ENCODE measurements at places on chromosomes 3 and 15.

GRCh38 chr3:135261916-135262315, 466.9 kb downstream of the EPHB1 start:
- DNase-seq = no peak

GRCh38 chr15:90210593-90210992, 9.5 kb downstream of the SEMA4B start:
- no peak for DNase-seq

DNA sequence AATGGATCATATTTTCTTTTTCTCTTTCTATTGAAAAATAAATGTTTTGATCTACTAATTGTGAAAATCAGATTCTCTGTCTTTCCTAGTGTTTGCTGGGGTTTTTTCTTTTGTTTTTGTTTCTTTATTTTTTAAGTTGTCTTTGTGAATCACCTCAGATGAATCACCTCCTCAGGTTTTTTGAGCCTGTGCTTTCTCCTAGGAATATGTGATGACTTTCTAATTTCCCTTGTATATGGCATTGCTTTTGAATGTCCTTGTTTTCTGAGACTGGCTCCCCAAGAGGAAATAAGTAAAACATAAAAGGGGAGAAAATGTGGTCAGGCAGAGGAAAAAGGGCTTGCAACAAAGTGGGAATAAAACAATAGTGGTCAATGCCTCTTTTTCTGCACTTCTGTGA, 750.0 kb downstream of the ZPLD1 start:
- DNase-seq = no peak

GRCh38 chr3:168476360-168476980, 380.7 kb upstream of the GOLIM4 start:
- DNase-seq = no peak

DNA sequence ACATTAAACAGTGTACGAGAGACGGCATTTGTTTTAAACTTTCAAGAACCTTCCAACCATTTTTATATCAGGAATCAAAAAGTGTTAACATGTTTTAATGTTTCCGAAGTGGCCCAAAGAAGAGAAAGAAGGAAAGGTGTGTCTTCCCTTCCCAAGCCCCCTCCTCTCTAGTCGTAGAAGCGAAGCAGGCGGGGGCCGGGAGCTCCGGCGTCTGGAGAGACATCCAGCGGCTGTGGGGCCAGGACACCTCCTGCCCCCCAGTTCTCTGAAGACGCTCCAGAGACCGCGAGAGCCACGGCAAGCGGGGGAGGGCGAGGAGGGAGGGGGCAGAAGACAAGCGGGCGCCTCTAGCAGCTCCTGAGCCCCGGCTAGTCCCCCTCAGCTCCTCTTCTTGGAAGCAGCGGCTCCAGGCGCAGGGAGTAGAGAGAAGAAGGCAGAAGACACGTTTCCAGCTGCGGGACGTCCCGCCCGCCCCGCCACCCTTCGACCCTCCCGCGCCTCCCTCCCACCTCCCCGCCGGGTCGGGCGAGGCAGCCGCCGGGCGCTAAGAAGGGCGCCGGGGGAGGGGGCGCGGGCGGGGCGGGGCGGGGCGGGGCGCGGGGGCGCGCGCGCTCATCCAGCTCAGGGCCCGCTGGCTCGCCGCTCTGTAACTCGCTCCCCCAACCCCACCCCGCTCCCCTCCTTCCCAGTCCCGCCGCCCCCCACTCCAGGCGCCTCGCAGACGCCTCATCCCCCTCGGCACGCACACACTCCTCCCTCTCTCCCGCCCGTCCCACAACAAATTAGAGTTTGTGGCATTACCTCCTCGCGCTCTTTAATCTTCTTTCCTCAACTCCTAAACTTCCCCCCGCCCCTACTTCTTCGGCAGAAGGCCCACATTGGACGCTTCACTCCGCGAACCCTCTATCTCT, at the start of gene ZBTB20:
TSS of gene ZBTB20 (minus strand) at position 871 of the 911 bp plus-strand sequence.
- DNase-seq = peak; percentile 59

GRCh38 chr15:90906181-90906849, 3.2 kb downstream of the MAN2A2 start:
- DNase-seq = no peak

DNA sequence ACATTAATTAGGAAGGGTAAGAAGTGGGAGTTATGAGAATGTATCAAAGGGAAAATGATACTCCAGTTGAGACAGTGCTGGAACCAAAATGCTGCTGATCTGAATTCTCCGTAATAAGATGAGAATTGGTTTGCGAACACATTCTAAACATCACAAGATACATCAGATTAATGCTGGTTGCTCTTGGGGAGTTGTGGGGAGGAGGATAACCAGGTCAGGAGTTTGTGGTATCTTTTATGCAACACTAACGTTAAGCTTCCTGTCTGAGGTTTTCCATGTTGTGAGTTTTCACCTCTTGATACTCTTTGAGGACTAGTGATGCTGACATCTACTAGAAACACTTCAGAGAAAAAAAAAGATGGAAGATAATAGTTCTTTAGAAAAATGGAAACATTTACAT, 47.2 kb downstream of the PPARG start:
- DNase-seq = no peak

- DNase-seq = no peak
These were observed 508.2 kb upstream of the TGFBR2 start for GRCh38 chr3:30098243-30098642.

DNA sequence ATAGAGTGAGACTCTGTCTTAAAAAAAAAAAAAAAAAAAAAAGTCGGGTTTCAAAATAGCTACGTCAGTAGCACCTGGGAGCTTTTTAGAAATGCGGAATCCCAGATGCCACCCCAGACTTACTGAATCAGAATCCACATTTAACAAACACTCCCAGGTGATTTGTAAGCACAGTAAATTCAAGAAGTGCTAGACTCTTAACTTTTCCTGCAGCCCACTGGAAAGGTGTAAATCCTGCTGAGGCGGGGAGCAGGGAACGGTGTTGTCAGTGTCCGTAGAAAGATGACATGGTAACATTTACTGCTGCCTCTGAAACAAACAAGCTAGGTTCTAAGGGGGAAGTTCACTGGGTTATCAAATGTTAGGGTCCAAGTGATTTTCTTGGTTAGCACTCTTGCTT, 2.4 kb upstream of the AKAP13 start:
- DNase-seq = no peak

GRCh38 chr15:51494411-51495314, 127.9 kb downstream of the DMXL2 start:
- no peak for DNase-seq

DNA sequence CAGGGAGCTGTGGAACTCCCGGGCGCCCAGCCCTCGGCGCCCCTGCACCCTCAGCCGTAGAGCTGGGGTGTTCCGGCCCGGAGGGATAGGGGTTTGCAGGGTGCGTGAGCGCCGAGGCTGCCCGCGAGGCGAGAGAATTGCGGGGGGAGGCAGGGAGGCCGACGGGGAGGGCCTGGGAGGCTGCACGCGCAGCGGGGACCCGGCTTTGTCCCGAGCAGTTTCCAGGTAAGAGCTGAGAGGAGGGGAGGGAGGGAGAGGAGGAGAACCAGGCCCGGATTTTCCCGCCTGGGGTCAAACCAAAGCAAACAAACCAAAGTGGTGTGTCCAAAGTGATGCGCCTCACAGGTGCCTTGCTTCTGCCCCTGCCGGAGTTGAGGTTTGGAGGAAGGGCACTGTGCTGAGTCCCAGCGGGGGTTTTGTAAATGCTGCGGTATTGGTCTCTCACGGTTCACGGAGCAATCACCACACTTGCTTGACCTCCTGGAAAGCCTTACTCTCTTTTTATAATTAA, 146.4 kb downstream of the TJP1 start:
- DNase-seq = no peak

DNA sequence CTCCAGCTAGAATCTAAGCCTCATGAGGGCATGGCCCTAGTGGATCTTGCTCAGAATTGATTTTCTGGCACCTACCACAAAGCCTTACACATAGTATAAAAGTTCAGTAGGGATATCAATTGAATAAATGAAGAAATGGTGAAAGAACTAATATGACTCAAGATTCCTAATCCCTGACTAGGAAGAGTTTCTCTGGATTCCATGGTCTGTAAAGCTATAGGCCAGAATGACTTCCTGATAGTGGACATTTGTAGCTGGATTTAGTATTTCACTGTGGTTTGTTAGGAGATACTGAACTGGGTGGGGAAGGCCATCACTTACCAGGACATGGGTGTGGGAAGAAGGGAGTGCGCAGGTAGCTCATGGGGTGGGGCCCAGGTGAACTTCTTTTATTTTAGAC, 168.9 kb downstream of the RAP2B start:
- DNase-seq = no peak

GRCh38 chr3:28343144-28343543, 5.4 kb upstream of the ZCWPW2 start:
- DNase-seq = no peak

DNA sequence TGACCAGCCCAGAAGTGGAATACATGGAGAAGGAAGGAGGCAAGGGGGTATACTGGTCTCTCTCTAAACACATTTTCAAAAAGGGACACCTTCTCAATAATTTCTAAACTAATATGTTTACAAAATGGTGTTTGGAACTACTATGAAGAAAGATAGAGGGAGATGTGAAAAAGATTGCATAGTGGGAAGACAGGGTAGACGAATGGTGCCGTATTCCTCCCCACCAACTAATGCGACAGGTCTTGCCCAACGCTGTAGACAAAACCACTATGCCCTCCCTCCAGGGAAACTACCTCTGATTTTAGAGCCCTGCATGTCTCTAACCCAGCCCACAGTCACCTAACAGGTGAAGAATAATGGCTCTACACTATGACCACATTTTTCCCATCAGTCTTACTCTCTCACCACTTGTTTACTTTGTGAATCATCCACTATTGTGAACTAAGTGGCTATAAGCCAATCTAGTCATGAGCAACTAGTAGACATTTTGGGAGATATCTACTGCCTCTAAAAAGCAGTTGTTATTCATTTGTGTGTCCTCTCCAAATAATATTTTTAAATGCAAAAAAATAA, 108.2 kb upstream of the UBE2E2 start:
- DNase-seq = no peak

- DNase-seq = peak; percentile 31
These were observed 52.2 kb downstream of the REC114 start for GRCh38 chr15:73495181-73495580.

- peak; percentile 71 for DNase-seq
These were observed 4.7 kb upstream of the ARHGEF3 start for GRCh38 chr3:56806407-56806806.

DNA sequence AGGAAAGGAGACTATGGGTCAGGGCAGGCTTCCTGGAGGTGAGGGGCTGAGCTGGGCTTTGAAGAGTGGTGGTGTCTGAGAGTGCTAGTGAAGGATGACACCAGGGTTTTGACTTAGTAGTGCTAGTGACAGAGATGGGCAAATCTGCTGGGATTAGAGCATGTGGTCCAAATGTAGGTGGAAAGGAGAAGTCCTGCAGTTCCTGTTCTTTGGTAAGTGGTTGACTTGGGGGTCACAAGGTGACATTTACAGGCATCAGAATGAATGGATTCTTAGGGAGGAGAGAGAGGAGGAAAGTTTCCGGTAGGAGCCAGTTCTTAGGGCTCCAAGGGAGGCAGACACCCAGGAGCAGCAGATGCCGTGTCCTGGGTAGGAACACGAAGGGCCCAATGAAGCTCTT, 796 bp upstream of the DOCK3 start:
- DNase-seq = no peak

- DNase-seq = peak; percentile 73
These were observed 47.2 kb downstream of the LIMD1 start for GRCh38 chr3:45641756-45642155.

GRCh38 chr3:187958432-187959003, 195.4 kb upstream of the LPP start:
- no peak for DNase-seq

GRCh38 chr3:50221411-50222168, 14.4 kb upstream of the GNAI2 start:
- DNase-seq = peak; percentile 34

GRCh38 chr3:23270423-23270822, 67.3 kb downstream of the UBE2E2 start:
- no peak for DNase-seq

DNA sequence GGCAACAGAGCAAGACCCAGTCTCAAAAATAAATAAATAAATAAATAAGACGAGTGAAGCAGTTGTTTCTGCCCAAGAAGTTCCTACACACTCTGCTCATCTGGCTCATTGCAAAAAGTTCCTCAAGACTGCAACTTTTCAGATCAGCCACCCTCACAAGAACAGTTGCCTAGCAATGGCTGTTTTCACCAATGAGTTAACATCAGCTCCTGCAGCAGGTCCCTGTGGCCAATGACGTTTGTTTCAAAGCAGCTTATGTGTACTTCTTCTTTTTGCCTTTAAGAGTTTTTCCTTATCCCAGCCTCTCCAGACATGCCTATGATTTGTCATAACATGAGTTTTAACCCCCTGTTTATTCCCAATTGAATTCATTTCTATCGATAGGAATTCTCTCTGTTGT, 118.4 kb upstream of the SPRED1 start:
- no peak for DNase-seq

DNA sequence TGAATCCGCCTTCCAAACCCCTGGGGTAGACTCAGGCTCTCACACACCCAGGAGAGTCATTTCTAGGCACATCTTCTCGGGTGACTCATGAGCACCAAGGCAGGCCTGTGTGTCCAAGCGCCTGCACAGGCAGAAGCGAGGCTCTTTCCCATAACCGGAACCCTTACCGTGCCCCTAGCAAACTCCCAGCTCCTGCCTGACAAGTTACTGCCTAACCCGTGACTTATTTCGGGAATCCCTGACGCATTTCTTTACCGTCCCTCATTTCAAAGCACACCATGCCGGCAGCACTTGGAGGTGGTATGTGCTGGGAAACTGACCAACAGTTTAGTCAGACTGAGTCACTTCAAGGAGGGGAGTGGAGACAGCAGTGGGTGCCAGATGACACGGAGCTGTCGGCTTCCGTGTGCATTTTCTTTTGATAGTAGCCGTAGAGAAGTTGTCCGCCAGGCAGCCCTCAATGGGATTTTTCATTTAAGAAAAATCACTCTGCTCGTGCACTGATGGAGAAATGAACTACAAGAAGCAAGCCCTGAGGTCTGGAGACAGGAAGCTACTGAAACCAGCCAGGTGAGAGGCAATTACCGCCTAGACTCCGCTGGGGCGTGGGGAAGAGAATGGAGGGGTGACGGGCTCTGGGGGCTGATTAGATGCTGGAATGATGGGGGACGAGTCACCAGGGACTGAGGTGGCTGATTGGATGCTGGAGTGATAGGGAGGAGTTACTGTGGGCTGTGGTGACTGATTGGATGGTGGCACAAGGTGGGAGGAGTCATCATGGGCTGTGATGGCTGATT, 17.3 kb upstream of the HRH1 start:
- no peak for DNase-seq

GRCh38 chr15:76460871-76461270, 124.3 kb downstream of the ISL2 start:
- DNase-seq = no peak

DNA sequence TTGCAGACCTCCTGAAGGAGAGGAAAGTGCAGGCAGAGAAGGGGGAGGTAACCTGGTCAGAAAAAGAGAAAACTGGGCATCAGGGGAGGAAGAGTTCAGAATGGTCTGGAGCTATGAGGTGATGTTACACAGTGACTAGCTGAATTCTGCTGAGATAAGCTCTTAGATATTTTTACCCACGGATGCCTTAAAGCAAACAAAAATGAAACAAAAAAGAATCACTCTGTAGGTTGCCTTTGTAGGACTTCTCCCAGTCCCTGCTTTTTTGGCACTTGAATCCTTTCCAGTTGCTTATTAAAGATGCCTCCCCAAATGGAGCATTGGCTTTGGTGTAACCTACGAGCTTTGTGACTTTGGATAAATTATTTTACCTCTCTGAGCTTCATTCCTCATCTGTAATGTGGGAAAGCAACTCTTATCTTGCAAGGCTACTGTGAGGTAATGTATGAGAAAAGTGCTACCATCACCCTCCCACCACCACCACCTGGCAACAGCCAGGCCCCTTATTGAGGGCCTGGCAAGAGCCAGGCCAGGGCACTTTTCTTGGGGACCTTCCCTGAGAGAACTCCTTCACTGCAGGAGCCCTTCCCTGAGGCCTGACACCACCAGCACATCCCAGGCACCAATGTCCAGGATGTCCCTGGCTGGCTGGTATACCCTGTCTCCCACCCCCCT, 2.7 kb downstream of the CCR1 start:
- no peak for DNase-seq
